Natural killer cell treated with Interleukin-12 subunit alpha and Interleukin-12 subunit beta and Interleukin-15 and Interleukin-18, amount 100 ng/mL, for 72 hours (primary cell): ENCODE measurements at places on chromosomes 5 and 9. TPM values are rescaled to one million over a fixed set of nuclear protein-coding genes. Genes with fewer than 3 reads are reported as not detected.

The SPATA6L gene
- total RNA-seq = 0.78 TPM

The NME5 gene
- not detected for total RNA-seq

The PCA3 gene
- total RNA-seq = not detected

The SHISAL2B gene
- not detected for total RNA-seq

The CD72 gene
- total RNA-seq = 8.8 TPM

The CDH9 gene
- total RNA-seq = not detected

The MSMP gene
- not detected for total RNA-seq

GRCh38 chr5:159697530-159697929 is 218.8 kb upstream of the ADRA1B start:
- DNase-seq = no peak

GRCh38 chr5:140329739-140330481 is 16.5 kb downstream of the HBEGF start:
- DNase-seq = no peak

DNA sequence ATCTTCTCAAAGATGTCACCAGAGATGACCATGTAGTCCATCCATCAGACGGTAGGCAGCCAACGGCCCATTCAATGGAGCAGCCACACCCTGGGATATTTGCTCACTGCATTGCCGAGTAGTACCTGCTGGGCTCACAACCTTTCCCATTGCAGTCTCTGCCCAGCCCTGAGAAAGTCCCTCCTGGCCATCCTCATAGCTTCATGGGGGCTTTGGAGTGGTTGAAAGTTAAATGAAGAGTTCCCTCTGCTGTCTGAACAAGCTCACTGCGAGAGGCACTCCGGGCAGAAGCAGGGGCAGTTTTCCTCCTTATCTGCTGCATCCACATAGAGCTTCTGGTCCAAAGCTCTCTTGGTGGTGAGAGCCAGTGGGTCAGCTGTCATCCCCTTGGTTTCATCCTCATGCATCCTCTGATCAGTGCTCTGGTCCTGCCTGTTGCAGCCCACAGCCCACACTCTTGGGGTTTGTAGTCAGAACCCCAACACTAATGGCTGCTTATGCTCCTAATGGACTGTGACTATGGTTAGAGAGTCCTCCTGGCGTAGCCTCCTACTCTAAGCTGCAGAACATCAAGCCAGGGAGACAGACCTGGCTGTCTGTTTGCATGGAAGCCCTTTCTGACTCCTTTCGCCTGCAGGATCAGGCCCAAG is 23.3 kb downstream of the TNFSF8 start:
- DNase-seq = no peak

DNA sequence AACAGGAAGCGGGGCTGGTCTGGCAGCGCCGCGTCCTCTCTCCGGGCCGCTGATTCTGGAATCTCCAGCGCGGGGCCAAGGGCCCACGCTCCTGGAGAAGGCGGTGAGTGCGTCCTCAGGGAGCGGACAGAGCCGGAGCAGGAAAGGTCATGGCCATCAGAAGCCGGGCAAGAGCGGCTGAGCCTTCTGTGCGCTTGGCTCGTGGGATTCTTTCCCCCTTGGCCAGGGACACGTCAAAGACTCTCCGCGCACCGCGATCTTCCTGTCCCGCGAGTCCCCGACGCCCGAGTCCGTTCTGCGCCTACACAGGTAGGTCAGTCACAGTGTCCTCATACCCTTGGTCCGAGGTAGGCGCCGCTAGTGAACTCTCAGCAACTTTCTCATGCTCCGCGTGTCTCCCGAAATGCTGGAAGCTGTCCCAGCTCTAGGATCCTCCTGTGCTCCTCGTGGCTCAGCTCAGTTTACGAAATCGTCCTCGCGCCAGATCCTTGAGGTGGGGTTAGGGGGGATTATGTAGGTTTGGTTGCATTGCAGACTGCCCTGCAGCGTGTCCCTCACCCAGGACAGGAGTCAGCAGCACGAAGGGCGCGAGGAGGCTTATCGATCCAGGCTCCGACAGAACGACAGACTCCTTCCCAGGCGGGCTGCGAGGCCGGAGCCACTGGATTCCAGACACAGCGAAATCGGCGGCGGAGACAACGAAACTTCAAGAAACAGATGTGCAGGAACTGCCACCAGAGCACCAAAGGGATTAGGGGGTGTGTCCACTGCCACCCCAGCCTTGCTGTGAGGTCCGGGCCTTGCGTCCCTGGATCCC is 8.7 kb downstream of the LHX6 start:
- DNase-seq = peak; percentile 41

DNA sequence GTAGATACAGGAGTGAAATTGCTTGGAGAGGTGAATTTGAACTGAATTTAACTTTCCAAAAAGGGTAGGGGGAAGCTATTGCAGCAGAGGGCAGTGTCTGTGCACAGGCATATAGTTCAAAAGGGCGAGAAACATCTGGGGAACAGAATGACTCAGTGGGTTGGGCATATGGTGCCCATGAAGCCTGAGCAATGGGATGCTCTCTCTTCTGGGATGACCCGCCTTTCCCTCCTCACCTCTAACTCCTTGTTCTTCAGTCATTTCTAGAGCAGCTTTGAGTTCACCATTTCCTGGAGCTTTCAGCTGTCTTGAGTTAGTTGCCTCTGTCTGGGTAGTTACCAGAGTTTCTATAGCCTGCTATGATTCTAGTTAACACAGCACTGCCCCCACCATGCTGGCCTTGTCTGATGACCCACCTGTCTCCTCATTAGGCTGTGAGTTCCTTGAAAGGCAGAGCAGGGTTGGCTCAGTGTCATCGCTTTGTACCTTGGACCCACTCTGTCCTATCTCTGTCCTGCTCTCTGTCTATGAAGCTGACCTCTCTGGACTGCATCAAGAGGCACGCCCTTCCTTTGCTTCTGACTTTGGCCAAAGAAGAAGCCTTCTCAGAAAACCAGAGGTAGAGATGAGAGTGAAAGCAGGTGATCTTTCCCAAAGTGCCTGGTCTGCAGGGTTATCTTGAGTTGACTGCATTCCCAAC is 299.6 kb upstream of the KLF4 start:
- no peak for DNase-seq

DNA sequence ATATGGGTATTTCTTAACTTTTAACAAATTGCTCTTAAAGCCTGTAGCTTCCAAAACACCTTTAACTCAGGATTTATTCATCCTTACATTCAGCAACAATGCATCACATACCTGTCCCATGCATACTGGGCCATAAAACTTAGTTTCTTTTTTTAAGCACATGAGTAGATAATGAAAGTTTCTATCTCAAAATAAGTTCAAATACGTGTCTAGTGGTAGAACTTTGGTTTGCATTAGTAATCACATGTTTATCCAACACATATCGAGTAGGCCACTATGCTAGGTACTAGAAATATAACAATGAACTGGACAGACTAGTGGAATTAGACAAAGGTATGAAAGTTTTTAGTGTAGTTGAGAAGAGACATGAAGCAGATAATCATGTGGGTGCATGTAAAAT is 99.6 kb downstream of the DOCK2 start:
- DNase-seq = no peak

- DNase-seq = no peak
These were observed 695.0 kb upstream of the DMAC1 start for GRCh38 chr9:8494571-8494970.

- DNase-seq = no peak
These were observed 389.1 kb downstream of the GADD45G start for GRCh38 chr9:89993678-89994630.

- DNase-seq = no peak
These were observed 170.4 kb downstream of the SYK start for GRCh38 chr9:90972057-90972456.

DNA sequence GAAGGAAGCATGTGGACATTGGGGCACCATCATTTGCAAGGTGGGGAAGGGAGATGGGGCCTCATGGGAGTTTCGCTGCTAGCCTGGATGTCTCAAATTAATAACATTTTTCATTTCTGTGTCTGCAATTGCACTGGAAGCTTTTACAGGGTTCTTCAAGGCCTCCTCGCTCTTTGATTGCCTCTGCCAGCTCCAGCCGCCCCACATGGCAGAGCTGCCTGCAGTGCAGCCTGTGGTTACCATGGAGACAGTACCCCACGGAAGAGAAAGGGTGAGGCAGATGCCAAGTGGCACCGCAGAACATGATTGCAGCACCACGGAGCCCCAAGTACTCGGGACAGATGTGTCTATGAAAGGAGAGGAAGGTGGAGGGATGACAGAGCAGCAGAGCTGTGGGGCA is 25.4 kb downstream of the CTNND2 start:
- DNase-seq = no peak

- DNase-seq = no peak
These were observed 58.3 kb downstream of the EGFLAM start for GRCh38 chr5:38316544-38317224.

DNA sequence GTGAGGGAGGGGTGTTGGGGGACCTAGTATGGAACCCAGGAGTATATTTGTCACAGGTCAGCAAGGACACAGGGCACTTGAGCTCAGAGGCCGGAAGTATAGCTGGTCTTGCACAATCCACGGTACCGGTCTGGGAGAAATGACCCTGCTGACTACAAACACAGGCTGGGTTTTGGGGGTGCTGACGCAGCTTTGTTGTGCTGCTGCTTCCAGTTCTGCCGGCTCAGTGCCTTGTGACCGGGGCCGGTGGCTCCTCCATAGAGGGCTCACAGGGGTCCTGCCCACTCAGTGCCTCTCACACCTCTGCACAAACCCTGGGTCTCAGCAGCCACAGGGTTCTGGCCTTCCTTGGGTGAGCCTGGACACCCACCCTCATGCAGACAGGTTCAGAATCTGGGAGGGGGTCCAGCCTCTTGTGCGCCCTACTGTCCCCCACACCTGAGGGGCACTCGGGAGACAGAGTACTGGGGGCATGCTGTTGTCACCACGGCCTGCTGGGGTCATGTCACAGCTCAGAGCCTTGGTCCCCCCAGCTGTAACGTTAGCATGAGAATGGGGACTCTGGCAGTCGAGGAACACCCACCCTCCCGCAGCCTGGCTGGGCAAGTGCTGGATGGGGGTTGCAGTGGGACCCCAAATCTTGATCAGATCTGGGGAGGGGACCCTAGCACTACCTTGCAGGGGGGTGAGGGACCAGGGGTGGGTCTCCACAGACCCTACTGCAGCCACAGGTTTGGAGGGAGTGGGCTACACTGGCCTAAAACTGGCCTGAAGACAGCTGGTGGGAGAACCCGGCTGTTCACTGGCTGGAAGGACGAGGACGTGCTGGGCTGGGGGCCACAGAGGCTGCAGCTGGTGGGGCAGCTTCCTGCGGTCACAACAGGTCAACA is 17.7 kb downstream of the NINJ1 start:
- peak; percentile 64 for DNase-seq

DNA sequence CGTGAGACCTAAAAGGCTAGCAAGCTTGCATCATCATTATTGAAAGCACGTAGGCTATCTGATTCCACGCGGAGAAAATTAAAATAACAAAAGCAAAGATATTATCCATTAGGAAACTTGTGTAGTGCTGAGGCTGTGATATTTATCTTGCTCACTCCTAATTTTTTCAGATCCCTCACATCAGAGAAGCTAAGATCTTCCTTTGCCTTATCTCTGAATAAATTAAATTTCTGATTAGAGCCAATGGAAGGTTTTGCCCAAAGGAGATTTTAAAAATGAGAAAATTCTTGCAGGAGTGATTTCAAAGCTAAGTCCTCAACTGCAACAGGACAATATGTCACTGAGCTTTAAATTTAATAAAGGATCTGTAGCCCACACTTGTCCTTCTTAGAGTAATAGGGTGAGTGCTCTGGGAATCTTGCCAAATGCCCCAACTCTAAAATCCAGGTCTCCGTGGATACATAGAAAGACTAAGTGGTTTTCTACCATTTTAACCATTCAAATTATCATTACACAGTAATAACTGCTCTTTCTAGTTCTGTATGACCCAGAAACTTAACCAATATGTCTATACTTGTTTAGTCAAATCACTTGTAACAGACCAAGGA is 295.0 kb downstream of the CAAP1 start:
- no peak for DNase-seq

DNA sequence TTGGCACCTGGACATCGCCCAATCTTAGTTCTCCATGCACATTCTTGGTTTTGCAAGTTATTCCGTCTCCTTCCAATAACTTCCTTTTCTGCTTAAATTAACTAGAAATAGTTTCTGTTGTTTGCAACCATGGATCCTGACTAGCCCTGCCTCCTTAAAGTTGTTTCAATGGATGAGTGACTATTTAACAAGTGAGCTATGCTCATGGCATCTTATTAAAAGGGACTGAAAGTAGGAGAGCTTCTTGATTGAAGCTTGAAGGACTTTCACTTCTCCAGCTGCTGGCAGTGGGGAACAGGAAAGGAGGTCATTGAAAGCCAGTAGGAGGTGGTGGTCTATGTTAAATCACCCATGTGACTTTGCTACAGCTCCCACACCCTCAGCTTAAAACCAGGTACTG is 466.8 kb downstream of the ARHGEF28 start:
- DNase-seq = no peak

GRCh38 chr5:32753765-32754164 is 42.6 kb downstream of the NPR3 start:
- DNase-seq = no peak

GRCh38 chr9:89449261-89449671 is 48.6 kb downstream of the SEMA4D start:
- DNase-seq = peak; percentile 41

DNA sequence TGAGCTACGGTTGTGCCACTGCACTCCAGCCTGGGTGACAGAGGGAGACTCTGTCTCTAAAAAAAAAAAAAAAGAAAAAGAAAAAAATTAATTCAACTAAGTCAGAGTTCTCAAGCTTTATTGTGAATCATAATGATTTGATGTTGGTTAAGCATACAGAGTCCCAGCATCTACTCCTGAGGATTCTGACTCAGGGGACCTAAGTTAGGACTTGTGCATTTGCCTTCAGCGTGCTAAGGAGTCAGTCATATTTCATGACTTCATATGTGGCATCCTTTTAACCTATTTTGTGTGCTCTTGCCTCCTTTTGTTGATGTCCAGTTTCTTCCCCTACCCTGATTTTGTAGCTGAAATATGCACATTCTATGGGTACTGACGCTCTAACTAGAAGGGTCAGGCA is 2.9 kb downstream of the MYOZ3 start:
- no peak for DNase-seq

- DNase-seq = no peak
These were observed 16.3 kb downstream of the FBXW11 start for GRCh38 chr5:171989946-171990712.

DNA sequence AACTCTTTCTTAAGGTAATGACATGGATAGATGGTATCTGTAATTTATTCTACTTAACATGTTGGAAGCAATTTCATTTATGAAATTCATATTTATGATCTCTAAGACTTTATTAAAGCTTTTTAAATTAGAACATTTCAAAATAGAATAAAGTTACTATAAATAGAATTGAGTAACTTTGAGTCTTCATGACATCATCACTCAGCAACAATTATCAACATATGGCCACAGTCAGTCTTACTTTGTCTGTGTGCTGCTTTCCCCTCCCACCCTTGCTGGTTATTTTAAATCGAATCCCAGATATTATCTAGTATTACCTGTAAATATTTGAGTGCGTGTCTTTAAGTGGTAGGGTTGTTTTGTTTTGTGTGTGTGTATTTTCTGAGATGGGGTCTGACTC is 65.2 kb downstream of the IPO11 start:
- DNase-seq = no peak

DNA sequence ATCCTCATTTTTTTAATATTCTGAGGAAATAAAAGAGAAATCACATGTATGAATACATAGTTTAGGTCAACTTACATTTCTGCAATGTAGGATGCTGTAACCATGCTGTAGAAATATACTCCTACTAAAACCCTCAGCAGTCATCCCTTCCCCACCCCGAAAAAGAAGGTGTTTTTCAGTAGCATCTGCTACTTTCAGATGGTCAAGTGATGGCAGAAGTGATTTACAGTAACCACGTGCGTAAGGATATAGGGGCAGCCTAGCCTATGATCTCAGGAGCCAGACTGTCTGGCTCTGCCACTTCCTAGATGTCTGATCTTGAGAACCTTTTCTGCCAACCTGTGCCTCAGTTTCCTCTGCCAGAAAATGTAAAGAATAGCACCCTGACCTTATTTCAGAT is 26.0 kb upstream of the SYK start:
- no peak for DNase-seq

- DNase-seq = no peak
These were observed 72.0 kb downstream of the FAM78A start for GRCh38 chr9:131204285-131204684.
